ENCODE measurements at places on chromosomes 7 and 10.
A peak's percentile ranks its signal among the peaks of the same experiment; 100 is the strongest.

GRCh38 chr7:1812509-1813393 is 142.7 kb downstream of the ELFN1 start:
- peak; percentile 41 for DNase-seq

DNA sequence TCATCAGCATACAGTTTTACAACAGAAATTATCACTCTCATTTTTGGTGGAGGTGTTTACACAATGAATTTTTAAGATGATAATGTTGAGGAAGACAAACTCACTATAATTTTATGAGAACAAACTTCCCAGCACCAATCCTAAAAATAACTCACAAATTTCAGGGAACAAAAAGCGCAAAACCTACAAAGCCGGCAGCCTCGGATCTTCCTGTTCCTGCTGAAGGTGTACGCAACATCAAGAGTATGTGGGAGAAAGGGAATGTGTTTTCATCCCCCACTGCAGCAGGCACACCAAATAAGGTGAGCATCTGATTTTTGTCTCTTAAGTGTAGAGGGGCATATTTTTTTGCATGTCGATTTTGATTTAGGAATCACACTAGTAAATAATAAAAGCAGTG is 26.5 kb upstream of the AGBL3 start:
- DNase-seq, result no peak

DNA sequence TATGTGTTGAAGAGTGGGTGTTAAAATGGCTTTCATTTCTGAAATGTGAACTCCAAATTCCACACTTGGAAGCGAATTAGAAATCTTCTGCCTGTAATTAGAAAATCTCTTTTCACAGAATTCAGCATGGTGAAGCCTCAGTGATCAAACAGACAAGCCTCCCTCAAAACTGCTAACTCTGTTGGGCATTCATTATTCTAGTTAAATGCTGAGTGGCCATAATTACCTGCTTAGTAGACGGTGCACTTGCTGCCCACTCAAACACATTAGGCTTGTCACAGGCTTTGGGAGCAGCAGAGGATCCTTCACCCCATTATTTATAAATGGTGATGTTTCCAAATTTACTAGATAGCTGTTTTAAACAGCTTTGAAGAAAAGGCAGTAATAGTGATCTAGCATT is 177.2 kb upstream of the PCLO start:
- no peak for DNase-seq

DNA sequence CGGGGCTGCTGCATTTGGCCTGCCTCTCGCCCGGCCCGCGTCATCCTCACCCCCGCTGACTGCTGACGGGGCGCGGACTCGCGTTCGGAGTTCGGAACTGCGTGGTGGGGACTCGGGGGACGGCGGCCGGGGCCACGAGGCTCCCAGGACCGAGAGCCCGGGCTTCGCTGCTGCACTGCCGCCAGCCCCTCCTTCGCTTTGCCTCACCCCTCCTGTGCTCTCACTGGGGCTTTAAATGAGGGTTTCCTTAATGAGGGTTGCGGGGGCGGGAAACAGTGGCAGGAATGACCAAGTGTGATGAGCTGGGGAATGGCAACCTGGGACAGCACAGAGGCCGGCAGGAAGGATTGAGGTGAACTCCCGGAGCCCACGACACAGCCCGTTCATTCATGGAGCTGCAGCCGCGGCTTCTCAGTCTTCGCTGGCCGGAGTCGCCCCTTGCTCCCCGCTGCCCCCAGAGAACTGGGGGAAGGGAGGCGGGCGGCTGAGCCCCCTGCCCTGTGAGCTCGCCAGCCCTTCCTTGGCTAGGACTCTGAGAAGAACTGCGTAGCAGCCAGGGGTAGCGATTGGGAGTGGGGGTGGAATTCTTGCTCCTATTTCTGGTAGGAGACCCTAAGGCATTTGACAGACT is 1.5 kb upstream of the LRRC4 start:
- no peak for DNase-seq

GRCh38 chr7:28469562-28469961 is 57.2 kb downstream of the CREB5 start:
- no peak for DNase-seq

- DNase-seq, result no peak
Measured at GRCh38 chr7:103307503-103308231, 10.4 kb downstream of the PMPCB start.

DNA sequence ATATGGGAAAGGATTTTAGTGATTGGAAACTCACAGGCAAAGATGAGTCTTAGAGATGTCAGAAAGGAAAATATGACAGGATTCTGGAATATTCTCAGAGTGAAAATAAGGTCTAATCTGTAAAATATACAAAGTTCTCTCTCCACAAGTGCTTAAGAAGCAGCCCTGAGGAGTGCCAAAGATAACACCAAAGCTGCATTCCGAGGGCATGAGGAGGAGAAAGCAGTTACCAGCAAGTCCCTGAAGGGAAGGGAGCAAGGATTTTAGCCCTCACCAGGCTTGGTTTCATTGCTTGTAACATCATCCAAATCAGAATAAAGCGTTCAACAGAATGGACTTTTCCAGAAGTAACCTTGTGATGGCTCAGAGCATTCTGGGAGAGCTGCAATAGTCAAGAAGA is 31.4 kb upstream of the DLX6 start:
- no peak for DNase-seq

GRCh38 chr10:131961777-131962662 is 19.7 kb downstream of the BNIP3 start:
- no peak for DNase-seq

DNA sequence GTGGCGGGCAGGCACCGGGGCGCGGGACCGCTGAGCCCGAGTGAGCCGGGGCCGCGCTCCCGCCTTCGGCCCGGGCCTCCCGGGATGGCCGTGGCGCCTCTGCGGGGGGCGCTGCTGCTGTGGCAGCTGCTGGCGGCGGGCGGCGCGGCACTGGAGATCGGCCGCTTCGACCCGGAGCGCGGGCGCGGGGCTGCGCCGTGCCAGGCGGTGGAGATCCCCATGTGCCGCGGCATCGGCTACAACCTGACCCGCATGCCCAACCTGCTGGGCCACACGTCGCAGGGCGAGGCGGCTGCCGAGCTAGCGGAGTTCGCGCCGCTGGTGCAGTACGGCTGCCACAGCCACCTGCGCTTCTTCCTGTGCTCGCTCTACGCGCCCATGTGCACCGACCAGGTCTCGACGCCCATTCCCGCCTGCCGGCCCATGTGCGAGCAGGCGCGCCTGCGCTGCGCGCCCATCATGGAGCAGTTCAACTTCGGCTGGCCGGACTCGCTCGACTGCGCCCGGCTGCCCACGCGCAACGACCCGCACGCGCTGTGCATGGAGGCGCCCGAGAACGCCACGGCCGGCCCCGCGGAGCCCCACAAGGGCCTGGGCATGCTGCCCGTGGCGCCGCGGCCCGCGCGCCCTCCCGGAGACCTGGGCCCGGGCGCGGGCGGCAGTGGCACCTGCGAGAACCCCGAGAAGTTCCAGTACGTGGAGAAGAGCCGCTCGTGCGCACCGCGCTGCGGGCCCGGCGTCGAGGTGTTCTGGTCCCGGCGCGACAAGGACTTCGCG is 534 bp downstream of the FZD9 start:
- no peak for DNase-seq

All from AG08396 (cell line).